ENCODE measurements at places on chromosomes 7 and 10.
A peak's percentile ranks its signal among the peaks of the same experiment; 100 is the strongest.

DNA sequence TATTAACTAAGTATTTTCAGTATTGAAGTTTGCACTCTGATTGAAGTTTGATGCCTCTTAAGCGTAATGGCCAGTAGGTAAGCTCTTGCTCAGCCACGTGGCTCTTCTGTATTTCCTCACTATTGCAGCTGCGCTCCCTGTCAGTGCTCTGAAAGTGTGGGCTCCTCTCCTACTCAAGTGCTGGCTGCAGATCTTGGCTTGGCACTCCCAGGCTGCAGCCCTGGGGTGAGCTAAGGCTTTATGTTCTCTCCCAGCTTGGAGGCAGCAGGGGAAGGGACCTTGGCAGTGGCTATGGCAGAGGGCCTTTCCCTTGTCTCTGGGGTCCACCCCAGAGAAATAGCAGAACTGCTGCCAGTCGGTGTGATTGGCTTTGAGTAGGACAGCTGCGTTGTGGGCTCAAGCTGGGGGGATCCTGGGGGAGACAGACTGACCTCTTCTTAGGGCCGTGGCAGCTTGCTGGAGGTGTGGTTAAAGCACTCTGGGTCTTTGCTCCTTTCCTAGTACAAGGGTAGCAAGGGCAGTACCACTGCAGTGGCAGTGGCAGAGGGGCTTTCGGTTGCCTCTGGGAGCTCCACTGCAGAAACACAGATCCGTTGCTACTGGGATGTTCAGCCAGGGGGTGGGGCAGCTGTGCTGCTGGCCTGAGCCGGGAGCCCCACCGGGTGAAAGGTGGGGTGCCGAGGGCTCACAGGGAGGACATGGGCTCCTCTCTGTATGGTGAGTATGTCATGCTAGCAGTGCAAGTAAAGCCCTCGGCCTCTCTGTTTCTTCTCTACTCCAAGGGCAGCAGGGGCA is 100.5 kb downstream of the GLCCI1 start:
- DNase-seq, result no peak

- DNase-seq, result no peak
Measured at GRCh38 chr10:35007858-35008301, 82.3 kb downstream of the CUL2 start.

- DNase-seq, result no peak
Measured at GRCh38 chr7:41316410-41316809, 386.5 kb downstream of the INHBA start.

DNA sequence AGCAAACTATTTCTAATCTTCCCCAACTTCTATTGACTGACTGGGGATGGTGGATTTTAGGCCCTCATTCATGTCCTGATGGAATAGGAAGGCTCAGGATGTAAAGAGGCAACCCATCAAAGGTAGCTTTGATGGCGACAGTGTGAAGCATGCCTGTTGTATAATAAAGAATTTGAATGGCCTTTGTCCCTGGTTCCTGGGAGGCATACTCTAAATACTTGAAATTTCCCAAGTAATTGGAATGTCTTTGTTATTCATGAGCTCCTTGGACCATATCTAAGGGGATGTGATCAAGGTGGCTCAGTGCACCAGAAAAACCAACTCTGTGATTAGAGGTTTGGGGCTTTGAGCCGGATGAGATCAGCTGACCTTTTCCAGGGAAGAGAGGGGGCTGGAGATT is 264.5 kb upstream of the NEBL start:
- DNase-seq, result no peak

GRCh38 chr7:51785876-51786275 is 469.3 kb upstream of the COBL start:
- no peak for DNase-seq

DNA sequence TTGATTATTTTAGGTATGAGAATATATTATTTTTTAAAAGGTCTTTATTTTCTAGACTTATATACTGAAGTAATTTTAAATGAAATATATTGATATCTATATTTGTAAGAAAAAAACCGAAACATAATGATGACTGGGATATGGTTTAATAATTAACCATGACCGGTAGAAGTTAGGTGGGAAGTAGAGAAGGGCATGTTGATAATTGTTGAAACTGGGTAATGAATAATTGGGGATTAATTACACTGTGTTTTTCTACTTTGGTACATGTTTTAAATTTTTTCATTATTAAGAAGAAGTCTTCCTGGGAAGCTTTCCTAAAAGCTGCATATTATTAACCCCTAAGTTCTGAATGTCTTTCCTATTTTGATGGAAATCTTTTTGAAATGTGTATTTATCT is 16.3 kb downstream of the TSPAN12 start:
- no peak for DNase-seq

DNA sequence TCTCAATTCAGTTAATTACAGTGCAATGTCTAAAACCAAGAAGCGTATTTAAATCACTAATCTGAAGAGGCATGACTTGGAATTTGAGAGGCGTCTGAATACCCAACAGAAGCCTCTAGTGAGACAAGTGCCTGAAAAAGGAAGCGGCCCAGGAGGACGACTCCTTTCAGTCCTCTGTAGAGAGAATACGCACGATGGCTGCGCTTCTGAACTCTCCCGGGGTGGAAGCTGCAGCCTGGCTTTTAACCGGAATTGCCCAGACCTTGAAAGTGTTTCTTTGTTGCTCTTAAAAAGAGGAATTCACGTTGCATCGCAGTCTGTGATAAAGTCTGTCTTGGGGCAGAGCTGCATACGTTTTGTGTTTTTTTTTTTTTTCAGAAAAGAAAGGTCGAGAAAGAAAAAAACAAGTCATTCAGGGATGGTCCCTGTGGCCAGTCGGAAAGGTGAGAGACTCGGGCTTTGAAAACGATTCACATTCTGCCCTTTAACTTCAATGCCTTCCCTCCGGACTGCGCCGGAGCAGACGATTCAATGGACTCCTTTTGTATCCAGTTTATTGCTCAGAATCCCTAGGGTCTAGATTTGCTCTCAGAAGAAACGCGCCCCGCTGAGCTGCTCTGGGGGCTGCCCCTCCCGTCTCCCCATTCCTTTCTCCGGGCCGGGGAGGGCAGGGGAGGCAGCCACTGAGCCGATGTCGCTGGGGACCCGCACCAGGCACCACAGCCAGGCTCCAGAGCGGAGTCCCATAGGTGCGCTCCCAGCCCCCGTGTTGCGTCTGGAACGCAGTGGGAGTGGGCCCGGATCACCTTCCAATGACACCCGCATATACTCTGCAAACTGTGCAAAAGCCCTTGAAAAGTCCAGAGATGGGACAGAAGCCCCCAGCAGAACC is 994 bp upstream of the PTF1A start:
- DNase-seq, result no peak

DNA sequence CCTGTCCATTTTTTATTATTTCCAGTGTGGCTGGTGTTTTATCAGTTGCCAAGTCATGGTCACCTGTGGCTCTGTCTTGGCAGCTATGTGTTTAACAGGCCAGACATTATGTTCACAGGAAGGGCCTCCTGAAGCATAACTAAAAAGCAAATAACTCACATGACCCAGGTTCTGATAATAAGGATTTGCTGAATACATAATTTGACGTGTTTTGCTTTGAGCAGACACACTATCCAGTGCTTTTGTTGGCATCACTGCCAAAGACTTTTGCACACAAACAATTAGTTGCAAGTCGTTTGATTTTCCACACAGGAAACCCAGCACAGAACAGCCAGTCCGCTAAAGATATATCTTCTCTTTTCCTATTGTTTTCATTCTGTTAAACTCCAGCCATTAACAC is 173.6 kb downstream of the ARL4A start:
- peak; percentile 23 for DNase-seq

DNA sequence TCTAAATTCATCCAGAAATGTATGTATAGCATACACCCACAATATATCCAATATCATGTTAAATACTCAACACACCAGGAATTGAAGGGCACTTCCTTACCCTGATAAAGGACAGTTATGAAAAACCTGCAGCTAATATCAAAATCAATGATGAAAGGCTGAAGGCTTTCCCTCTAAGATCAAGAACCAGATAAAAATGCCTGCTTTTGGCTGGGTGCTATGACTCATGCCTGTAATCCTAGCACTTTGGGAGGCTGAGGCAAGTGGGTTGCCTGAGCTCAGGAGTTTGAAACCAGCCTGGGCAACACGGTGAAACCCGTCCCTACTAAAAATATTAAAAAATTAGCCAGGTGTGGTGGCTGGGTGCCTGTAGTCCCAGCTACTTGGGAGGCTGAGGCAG is 21.6 kb upstream of the UPP1 start:
- DNase-seq, result no peak

- DNase-seq, result no peak
Measured at GRCh38 chr10:11354823-11355222, 256.6 kb downstream of the USP6NL start.

DNA sequence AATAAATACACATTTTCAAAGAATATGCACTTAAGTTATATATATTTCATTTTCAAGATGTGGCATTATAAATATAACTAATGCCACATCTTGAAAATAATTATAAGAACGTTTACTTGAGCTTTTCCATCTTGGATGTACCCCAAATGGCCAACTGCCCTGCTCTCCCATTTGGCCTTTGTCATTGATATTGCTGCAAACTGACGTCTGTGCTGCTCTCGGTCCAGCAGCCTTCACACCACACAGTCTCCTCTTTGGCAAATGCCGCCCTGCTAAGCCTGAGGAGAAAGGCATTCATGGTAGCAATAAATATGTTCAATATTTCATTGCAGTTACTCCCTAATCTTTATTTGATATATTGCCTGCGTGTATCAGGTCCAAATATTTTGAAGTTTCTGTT is 384.6 kb upstream of the ADARB2 start:
- no peak for DNase-seq

GRCh38 chr7:67346126-67346525 is 349.5 kb downstream of the TYW1 start:
- DNase-seq, result no peak

DNA sequence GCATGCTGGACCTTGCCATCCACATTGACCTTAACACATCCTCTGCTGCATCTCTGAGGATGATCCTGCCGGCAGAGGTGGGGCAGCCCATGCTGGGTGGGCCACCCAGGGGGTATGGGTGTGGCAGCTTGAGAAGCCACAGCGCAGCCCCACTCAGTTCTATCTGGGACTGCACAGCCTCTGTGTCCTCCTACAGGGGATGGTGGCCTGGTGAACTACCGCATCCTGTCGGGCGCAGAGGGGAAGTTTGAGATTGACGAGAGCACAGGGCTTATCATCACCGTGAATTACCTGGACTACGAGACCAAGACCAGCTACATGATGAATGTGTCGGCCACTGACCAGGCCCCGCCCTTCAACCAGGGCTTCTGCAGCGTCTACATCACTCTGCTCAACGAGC is 12.2 kb upstream of the C10orf105 start:
- DNase-seq, result no peak

DNA sequence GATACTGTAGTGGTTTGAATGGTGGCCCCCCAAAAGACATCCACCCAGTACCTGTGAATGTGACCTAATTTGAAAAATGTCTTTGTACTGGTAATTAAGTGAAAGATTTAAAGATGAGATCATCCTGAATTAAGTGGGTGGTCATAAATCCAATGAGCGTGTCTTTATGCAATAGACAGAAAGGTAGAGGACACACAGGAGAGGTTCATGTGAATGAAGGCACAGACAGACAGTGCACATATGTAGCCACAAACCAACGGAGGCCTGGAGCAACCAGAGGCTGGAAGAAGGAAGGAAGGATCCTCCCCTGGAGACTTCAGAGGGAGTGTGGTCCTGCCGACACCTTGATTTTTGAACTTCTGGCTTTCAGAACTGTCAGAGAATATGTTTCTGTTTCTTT is 160.3 kb downstream of the CNTNAP2 start:
- no peak for DNase-seq

- peak; percentile 32 for DNase-seq
Measured at GRCh38 chr10:116836083-116836482, 13.2 kb upstream of the ENO4 start.

DNA sequence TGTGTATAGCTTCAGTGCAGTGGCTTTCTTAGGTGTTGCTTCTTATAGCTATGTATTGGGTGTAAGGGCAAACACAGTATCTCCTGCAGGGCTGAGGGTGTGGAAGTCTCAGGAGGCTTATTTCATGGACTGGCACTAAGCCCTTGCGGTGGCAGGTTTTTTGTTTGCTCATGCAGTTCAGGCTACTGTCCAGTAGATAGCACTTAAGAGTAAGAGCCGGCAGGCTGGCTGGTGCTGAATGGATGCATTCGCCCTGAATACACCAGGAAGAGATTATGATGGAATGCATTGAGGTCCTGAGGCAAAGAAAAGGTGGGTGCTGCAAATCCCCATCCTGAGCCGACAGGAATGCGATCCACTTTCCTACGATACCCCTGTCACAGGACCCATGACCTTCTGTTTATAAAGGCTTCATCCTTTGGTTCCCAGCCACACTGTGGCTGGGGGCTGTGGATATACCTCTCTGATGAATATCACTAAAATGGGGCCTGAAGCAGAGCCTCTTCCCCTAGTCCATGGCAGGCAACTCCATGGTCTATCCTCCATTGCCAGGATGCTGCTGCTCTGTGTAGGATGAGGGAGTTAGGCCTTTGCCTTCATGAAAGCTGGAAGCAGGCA is 44.9 kb downstream of the ANXA8 start:
- no peak for DNase-seq
